ENCODE measurements at places on chromosomes 1 and 21.

GRCh38 chr1:181647314-181648035 lies 164.2 kb downstream of the CACNA1E start:
- DNase-seq = no peak

- no peak for DNase-seq
These were observed 16.7 kb downstream of the SLC6A9 start for GRCh38 chr1:44014365-44015104.

GRCh38 chr1:228957535-228957934 lies 222.3 kb downstream of the RHOU start:
- DNase-seq = no peak

DNA sequence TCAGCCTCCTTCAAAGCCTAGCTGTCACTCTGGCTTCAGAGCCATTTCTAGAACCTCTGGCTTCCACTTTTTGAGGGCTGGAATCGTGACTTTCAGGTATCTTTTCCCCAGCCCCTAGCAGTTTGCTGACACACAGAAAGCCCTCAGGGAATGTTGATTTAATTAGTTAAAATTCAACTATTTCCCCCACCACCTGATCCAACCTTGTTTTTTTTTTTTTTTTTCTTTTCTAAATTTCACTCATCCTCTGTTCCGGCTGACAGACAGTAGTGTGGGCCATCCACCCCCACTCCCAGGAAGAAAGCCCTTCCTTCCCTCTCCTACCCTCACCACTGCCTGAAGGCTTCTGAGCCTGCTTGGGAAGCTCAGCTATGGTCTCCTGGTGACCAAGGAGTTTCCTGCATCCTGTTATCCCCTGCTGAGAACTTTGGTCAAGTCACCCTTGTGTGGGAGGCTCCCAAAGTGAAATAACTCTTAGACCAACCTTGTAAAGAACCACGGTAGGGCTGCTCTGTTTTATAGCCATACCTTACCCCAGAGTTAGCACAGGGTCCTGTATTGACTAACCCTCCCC lies 29.4 kb downstream of the KCNJ6 start:
- no peak for DNase-seq

GRCh38 chr1:96550061-96550460 lies 171.5 kb upstream of the PTBP2 start:
- no peak for DNase-seq

DNA sequence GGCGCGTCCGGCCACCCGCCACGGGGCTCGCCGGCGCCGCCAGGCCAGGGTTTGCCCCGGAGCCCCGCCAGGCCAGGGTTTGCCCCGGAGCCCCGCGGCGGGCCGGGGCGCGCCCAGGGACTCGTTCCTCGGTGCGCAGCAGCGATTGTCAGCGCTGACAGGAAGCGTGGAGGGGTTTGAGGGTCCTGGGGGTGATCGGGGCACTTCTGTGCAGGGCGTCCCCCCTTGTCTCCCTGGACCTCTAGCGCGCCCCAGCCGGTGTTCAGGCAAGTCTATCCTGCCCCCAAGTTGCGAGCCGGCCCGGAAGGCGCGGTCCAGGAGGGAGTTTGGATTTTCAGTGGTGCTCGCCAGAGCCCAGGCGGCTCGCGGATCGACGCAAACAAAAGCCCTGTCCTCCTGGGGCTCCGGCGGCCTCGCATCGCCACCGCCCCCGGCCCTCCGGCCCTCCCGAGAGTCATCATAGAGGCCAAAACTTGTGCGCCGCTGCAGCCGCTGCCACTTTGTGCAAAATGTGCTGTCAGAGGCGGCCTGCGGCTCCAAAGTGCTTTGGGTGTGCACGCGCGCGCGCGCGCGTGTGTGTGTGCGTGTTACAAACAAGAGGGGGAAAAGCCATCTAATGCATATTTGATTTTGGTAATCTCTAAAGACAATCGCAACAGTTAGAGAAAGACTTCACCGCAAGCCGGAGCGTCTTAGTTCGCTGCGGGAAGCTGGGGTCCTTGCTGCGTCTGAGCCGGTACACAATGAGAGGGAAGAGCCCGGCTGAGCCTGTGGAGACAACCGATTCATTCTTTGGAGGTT lies 1.0 kb downstream of the ROR1 start:
- DNase-seq = peak; percentile 43

- DNase-seq = peak; percentile 76
These were observed 323.1 kb upstream of the FAM78B start for GRCh38 chr1:166489670-166490436.

DNA sequence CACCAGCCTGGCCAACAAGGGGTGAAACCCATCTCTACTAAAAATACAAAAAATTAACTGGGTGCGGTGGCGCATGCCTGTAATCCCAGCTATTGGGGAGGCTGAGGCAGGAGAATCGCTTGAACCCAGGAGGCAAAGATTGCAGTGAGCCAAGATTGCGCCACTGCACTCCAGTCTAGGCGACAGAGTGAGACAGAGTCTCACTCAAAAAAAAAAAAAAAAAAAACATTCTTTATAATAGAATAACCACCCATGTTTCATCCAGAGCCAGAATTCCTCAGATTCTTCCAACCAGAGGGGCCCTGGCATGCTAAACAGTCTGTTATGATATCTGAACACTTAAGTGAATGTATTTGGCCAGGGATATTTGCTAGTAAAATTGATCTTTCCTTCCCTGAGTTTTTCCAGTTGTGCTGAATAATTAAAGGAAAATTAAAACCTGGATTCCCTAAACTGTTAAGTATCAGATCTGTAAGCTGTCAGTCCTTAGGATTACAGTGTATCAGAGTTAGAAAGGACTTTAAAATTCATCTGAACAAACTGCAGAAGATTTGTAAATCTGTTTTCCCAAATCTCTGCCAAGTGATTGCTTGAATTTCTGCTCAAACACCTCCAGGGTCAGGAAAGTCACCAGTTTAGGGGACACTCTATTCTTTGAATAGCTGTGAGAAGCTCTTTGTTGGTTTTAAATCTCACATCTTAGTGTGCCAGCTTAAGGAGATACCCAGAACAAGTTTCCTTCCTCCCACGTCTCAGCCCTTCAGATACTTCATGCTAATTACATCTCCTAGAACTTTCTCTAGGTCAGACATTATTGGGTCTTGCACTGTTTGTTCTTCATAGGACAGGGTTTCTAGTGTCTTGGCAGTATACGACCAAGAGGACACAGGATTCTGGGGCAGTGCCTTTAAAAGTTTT lies 84.6 kb upstream of the BMP8A start:
- DNase-seq = no peak

- no peak for DNase-seq
These were observed 15.4 kb upstream of the PRDM15 start for GRCh38 chr21:41894511-41894910.

Data from B cell (primary cell).